ENCODE measurements at places on chromosomes 4 and X.

- DNase-seq: no peak
Observed at GRCh38 chr4:137738375-137738990, 206.2 kb upstream of the PCDH18 start.

DNA sequence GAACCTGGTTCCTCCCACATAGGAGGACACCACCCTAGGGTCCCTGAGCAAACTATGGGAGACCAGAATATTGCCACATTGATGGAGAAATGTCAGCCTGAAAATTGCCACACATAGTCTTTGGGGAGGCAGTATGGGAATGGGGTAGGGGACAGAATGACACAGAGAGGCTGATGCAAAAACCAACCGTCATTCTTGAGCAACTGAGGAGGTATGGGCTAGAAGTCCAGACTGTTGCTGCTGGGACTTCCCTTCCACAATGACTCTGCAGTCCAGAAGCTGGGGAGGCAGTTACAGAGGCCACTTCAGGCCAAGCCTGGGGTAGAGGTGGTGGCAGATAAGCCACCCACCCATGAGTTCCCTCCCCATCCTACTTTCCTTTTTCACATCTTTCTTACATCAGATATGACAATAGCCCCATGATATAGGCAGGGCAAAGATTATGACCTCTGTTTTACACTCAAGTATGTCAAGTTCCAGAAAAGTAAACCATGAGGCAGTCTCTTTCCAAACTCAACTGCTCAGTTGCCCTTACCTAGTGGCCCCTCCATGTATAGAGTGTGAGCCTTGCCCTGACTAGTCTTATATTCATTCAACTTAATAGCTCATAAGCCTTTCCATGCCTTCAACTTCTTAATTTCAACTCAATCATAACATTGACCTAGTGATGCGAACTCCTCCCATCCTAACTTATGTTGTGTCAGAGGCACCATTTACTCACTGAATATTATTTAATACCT, 41.7 kb downstream of the VSIG4 start:
- DNase-seq: no peak

DNA sequence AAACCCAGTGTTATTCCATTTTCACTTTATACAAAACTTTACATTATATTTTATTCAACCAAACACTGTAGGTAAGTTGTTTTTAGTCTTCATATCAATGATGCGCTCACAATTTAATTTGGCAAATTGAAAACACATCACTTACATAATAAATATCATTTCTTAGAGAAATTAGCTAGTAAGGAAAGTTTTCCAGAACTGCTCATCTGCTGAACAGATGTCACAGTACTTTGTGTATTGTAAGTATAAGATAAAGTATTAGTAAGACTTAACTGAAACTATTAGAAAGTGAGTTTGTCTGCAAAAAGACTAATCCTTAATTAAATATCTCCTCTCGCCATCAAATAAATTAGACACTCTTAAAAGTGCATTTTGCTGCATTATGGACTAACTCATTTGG, 108.7 kb upstream of the PACRGL start:
- no peak for DNase-seq

DNA sequence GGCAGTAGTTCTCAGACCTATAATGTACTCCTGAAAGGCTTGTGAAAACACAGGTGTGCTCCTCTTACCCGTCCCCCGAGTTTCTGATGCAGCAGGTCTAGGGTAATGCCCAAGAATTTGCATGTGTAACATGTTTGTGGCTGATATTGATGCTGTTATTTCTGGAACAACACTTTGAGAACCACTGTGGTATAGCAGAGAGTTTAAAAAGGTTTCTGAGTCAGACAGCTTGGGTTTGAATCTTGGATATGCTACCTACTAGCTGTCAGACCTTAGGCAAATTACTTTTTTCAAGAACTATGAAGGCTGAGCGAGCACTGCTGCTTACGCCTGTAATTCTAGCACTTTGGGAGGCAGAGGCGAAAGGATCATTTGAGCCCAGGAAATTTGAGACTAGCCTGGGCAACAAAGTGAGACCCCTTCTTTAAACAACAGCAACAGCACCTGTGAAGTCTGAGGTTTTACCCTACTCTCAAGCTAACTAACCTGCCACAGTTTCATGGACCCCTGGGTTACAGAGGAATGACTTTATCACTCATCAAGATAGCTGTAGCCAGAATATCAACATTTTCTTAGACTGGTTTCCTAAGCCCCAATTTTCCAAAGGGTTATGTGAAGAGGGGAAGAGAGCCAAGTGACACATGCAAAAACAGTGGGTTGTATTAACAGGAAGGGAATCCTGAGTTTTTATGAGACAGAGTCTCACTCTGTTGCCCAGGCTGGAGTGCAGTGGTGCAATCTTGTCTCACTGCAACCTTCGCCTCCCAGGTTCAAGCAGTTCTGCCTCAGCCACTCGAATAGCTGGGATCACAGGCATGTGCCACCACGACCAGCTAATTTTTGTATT, 5.1 kb downstream of the AFF1 start:
- no peak for DNase-seq

DNA sequence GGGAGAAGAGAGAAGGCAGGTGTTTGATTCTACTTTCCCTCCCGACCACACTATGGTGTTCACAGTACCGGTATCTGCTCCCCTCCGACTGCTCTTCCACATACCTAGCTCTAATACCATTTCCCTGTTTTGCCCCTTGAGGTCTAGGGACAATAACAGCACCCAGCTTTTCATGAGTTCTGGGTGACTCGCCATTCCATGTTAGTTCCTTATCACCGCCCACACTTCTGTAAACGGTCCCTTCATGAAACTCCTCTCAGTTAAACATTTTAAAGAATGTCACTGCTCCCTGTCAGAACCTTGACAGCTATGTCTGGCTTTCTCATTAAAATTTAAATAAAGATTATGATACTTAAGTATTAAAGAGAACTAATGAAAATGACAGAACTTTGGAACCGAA, 136.7 kb downstream of the ADAMTS3 start:
- no peak for DNase-seq

- no peak for DNase-seq
Observed at GRCh38 chr4:109532182-109532581, 27.9 kb upstream of the MCUB start.

GRCh38 chr4:42149004-42149403, 3.5 kb downstream of the BEND4 start:
- no peak for DNase-seq

DNA sequence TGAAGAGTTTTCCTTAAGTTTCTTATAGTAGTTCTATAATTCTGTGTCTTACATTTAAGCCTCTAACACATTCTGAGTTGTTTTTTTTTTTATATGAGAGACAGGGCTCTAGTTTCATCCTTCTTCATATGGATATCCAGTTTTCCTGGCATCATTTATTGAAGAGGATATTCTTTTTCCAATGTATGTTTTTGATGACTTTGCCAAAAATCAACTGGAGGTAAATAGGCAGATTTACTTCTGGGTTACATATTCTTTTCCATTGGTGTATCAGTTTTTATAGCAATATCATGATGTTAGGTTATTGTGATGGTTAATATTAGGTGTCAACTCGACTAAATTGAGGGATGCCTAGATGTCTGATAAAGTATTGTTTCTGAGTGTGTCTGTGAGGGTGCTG, 650.7 kb upstream of the GRID2 start:
- no peak for DNase-seq

- DNase-seq: no peak
Observed at GRCh38 chr4:127048376-127049044, 584.2 kb upstream of the INTU start.

DNA sequence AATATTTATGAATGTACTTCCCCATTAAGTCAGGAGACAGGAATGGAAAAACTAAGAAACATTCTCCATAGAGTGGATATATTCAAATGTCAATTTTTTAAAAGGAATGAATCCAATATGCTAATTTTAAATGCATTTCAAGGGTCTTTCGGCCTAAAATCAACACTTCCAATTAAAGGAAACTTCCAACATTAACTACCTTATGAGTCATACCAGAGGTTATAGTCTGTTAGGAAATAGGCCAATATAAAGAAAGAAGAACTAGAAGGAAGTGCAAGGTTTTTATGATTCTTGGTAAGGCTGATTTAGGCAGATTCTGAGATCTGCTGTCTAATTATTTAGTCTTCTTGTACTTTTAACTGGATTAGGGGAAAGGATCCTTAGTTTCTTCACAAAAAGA, 260.1 kb upstream of the EDNRA start:
- no peak for DNase-seq

DNA sequence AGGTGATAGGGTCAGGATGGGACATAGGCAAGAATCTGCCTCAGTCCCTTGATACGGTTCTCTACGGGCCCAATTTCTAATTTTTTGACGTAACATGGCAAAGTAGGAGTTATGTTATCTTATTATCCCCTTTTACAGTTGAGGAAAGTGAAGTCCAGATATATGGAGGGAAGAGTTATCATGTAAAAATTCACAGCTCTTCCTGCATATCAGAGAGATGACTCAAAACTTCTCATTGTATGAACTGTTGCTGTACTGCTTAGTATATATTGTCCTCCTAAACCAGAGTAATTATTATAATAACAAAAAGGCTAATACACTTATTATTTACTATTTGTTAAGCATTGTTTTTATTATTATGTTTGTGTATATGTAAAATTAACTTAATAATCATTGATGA, 260.5 kb upstream of the IGFBP7 start:
- DNase-seq: no peak

DNA sequence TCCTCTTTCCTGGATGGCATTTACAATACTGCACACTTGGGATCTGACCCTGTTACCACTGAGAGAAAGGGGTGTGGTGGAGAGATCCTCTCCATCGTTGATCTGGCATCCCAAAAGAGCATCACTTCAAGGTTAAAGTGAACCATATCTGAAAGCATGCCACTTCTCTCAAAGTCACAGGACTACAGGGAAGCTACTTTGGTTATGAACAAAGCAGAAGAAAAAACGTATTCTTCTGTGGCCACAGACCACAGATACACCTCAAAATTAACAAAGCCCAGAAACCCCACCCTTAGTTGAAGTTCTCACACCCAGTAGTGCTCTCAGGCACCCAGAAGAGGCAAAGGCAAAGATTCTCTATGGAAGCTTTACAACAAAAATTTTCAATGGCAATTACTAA, 108.3 kb downstream of the JADE1 start:
- peak; percentile 16 for DNase-seq

DNA sequence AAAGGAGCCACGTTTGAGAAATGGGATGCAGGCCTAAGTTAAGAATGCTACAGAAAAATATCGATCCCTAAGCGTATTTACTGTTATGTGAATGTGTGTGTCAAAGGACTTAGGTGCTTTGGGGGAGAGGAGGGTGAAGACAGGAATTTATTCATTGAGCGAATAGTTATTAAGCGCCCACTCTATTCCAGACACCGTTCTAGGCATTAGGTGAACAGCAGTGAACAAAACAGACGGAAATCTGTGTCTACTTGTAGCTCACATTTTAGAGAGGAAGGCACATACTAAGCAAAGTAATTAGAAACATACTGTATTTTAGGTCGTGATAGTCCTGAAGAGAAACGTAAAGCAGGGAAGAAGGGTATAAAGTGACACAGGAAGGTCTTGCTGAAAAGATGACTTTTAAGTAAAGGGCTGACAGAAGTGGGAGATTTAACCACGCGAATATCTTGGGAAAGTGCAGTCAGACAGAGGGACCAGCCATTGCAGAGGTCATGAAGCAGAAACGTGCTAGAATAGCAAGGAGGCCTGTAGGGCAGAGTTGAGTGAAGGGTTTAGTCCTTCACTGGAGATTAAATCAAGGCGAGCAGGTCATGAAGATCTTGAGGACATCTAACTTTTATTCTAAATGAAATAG, 541 bp downstream of the AIMP1 start:
- DNase-seq: no peak

- no peak for DNase-seq
Observed at GRCh38 chrX:43375136-43375535, 281.0 kb upstream of the MAOA start.

GRCh38 chrX:2766906-2767305, 15.1 kb downstream of the XG start:
- no peak for DNase-seq

GRCh38 chrX:139877710-139878414, 55.0 kb downstream of the ATP11C start:
- DNase-seq: no peak

DNA sequence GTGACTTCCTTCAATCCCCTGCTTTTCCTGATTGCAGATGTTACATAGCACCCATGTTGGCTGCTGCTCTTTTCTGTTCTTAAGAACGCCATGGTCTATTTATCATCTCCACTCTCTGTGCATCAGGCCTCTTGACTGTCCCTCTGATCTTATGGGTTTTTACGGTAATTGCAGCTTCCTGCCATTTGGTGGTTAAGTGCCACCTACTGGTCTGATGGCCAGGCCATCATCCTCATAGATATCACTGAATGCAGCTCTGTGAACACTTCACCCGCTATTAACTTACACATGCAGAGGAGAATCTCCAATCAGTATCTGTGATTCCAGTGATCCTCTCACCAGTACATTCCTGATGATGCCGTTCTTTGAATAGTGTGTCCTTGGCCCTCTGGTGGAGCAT, 382.4 kb downstream of the TRAM1L1 start:
- no peak for DNase-seq

- DNase-seq: no peak
Observed at GRCh38 chr4:2813446-2814405, 20.8 kb downstream of the SH3BP2 start.
